ENCODE measurements at places on chromosomes 3 and 15.
A peak's percentile ranks its signal among the peaks of the same experiment; 100 is the strongest.

- no peak for DNase-seq
Measured at GRCh38 chr3:170010498-170010897, 27.3 kb upstream of the GPR160 start.

- DNase-seq = no peak
Measured at GRCh38 chr3:53773611-53774368, 72.4 kb downstream of the CHDH start.

DNA sequence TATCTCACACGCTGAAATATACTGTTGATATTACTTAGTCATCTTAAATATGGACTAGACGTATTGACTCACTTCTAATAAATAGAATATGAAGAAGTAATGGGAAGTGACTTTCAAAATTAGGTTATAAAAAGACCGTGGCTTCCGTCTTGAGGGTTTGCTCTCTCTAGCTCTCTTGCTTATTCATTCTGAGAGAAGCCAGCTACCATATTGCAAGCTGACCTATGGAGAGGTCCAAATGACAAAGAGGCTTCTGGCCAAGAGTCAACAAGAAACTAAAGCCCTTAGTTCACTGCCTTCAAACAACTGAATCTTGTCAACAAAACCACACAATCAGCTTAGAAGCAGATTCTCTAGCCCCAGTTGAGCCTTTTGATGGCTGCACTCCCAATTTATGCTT is 46.1 kb downstream of the SLC9C1 start:
- DNase-seq = no peak

GRCh38 chr3:99504258-99504657 is 134.1 kb upstream of the COL8A1 start:
- DNase-seq = no peak

GRCh38 chr3:186929685-186930084 is 641 bp upstream of the ST6GAL1 start:
- DNase-seq = no peak

- DNase-seq = no peak
Measured at GRCh38 chr3:179454887-179455286, 3.6 kb upstream of the GNB4 start.

DNA sequence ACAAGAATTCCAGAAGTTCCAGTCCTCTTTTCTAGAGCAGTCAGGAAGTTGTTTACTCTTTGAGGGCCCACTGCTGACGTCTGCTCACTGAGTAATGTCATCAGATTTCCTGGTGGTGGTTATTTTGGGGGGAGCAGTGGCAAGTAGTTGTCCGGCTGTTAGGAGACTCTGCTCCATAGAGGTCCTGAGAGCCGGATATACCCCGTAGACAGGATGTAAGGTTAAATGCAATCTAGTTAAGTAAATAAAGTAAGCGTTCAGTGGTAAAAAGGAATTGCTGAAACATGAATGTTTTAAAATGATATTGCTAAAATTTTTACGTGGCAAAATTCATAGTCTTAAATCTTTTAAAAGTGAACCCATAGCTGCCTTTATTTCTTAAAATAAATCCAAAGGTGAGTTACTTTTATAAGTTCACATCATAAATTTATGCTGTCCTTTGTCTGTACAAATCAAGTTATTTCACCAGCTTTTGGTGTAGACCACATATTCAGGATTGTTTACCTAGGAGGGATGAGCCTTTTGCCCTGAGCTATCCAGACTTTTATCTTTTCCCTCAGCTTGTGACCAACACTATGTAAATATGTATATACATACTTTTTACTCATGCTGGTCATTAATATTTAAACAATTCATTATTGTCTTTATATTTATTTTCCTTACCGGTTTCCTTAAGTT is 65.8 kb downstream of the PDE8A start:
- DNase-seq = peak; percentile 6

- peak; percentile 11 for DNase-seq
Measured at GRCh38 chr3:122560680-122561079, 3.4 kb downstream of the PARP9 start.

GRCh38 chr15:31437686-31438085 is 111.1 kb downstream of the KLF13 start:
- DNase-seq = no peak

DNA sequence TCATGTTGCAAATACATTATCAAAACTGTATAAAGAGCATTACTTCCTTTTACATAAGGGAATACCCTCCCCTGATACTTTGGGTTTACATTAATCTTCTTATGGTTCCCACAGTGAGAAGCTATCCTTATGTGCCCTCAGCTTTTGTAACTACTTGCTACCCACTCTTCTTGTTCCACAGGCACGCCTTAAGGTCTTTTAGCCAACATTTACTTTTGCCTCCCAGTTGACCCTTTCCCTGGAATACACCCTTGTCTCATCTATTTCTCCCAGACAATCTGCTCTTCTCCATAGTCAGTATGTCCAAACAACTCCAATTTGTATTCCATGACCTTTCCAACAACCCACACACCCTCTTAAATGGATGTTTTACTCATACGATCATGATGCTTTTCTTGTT is 116.8 kb upstream of the COL8A1 start:
- DNase-seq = no peak

DNA sequence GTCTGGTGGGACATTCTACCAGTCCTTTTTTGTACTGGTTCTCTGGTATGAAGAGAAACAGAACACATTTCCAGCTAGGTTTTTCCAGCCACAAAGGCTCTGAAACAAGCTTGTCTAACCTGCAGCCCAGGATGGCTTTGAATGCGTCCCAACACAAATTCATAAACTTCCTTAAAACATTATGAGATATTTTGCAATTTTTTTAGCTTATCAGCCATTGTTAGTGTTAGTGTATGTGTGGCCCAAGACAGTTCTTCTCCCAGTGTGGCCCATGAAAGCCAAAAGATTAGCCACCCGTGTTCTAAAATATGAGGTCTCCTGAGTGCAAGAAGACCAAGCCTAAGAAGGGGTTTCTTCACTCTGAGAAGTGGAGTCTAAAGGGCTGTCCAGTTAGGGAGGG is 18.4 kb upstream of the TIMP4 start:
- no peak for DNase-seq

DNA sequence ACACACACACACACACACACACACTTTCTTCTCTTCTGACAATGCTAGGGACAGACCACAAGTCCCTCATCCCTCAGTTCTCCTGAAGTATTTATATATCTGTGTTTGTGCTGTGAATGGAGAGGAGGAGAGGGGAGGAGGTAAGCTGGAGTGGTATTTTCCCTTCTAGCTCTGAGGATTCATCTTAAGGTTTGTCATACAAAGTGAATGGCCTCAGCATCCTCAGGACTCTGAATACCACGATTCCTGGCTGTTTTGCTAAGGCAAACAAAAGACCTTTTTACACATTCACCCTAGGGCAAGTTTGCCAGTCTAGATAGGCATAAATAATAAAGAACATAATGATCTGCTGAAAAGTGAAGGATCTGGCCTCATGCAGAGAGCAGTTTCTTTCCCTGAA is 65.7 kb upstream of the CHMP2B start:
- peak; percentile 27 for DNase-seq

DNA sequence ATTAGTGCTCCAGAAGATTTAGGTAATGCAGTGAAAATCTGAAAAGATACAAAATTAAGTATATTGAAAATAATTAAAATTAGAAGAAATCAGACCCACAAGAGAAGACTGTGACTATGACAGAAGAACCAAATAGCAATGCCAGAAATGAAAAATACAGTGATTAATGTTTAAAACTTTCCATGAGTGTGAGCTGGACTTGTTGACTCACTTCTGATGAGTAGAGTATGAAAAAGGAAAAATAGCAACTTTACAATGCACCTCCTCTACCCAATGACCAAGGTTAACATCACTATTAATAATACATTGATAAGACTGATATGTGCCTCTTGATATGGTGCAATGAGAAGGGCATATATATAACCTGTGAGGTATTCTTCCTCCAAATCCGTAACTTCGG is 39.3 kb upstream of the SLC22A13 start:
- DNase-seq = no peak

GRCh38 chr15:101024073-101024695 is 105.0 kb downstream of the LRRK1 start:
- DNase-seq = no peak

DNA sequence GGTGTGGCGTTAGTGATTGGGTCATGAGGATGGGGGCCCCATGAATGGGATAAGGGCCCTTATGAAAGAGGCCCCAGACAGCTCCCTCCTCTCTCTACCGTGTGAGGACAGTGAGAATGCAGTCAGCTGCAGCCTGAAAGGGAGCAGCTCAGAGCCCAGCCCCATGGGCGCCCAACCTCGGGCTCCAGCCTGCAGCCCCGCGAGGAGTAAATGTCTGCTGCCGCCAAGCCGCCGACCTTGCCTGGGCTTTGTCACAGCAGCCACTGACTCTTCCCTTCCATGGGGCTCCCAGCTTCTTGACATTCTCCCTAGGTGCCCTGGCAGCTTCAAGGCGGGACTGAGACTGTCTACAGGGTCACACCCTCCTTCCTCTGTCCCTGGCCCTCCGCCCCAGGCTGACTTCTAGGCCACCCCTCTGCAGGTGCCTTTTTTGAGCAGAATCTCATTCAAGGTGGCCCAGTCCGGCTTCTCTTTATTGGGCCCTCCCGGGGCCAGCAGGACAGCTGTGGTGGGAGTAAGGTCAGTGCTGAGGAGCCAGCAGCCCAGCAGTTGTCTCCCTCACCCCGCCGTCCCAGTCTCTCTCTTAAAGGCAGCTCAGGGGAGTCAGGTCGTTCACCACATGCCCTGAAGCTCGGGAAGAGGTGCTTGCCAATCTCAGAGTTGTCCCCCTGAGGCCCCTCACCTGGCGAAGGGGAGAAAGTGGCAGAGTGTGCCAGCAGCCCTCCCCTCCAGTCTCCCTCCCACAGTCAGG is 18.7 kb upstream of the PRR20G start:
- no peak for DNase-seq

GRCh38 chr15:65213241-65213640 is 2.0 kb upstream of the CILP start:
- no peak for DNase-seq

DNA sequence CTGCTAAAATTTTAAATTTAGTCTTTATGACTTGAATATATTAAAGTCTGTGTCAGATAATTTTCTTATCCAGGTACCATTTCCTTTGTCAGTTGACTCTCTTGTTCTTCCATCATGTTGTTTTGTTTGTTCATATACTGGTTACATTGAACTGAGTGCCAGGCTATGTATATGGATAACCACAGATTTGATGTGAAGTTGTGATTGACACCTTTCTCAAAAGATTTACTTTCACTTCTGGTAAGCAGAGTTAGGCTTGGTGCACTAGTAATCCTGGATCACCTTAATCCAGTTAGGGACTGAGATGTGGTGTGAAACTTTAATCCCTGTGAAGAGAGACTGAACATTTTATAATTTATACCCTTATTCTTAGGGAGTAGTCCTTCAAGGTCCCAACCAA is 99.4 kb downstream of the ADAM10 start:
- no peak for DNase-seq

GRCh38 chr3:100125161-100125938 is 11.0 kb upstream of the FILIP1L start:
- DNase-seq = no peak

GRCh38 chr3:125140818-125141595 is 71.5 kb downstream of the SLC12A8 start:
- DNase-seq = no peak

- no peak for DNase-seq
Measured at GRCh38 chr3:159792070-159792469, 196.6 kb upstream of the IL12A start.

- no peak for DNase-seq
Measured at GRCh38 chr3:186989429-186989828, 59.1 kb downstream of the ST6GAL1 start.

DNA sequence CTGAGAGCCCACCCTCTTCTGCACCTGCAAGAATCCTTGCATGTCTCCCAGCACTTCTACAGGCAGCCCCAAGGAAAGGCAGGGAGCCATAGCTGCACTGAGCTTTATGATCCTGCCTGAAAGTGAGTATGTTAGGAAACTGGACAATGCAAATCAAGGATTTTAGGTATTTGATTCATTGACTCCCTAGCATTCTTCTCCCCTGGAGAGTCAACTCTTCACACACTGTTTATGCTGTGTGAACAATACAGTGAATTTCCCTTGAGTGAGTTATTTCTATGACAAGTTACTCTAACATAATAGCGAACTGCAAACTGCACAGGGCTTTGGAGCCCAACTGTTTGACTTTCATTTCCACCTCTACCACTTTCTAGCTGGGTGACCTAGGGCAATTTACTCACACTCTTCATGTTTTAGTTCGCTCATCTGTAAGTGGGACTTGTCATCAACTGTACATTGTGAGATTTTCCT is 96.0 kb upstream of the PHLDB2 start:
- DNase-seq = no peak

- no peak for DNase-seq
Measured at GRCh38 chr3:145183261-145183660, 977.7 kb downstream of the PLOD2 start.

DNA sequence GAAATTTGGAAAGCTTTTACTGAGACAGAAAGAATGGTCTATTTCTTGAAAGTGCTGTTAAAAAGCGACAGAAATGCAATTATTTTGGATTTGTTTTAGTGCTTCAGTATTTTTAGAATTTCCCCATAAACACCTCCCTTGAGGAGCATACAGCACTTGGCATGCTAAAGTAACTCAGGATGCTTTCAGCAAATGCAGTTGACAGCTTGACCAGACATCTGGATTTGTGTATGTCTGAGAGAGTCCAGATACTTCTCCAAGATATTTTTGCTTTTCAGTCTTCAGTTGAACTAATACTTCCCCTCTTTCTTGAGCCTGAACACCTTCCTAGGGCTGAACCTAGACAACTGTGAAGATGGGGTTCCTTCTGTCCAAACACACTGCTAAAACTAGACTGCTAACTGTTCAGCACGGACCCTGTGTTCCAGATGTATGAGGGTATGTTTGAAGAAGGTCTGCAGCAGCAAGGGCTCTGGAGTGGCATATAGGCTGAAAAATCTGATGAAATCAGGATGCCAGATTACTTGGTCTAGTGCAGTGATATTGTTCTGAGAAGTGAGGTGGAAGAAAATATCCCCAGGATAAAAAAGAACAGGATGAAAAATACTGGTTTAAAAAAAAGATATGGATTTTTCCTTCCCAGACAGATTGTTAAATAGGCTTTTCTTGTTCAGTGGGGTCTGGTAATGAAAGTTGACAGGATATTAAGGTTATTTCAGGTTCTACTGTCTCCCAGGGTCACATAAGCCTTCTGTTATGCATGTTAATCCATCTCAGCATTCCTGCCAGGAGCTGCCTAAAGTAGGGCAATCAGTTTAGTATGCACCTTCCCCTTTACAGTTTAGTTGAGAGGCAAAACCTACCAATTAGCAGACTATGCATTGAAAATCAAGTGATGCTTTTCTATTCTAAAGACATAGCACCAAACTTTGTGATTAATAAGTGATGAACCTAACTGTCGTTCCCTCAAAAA is 516.9 kb upstream of the TBL1XR1 start:
- DNase-seq = no peak

DNA sequence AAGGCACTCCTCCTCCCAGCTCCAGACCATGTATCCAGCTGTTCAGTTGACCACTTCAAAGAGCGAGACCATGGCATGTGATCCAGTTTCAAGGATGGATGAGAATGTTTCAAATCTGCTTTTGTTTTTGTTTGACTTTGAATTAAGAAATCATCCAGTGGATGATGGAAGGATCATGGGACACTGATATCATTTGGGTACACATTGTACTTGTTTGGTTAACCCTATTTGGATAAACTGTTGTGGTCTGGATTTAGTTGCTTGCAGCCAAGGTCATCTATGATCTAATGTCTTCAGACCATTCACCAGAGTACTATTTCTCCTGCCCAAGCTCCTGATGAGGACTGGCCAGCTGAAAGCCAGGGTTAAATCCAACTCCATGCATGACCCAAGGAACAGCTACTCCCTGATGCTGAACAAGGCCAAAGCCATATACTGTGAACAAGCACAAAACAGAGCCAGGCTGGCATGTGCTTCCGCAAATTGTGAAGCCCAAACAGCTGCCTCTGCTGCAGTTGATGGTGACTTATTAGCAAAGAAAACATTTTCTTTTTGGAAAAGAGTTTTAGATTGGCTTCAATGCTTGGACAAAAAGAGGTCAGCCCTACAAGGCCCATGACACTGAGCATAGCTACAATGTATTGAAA is 5.2 kb upstream of the ADAMTS17 start:
- no peak for DNase-seq

Data from NCI-H1417 treated with DMSO at 0.1 percent for 48 hours (cell line).